ENCODE measurements at places on chromosomes 2 and 18. TPM values are rescaled to one million over a fixed set of nuclear protein-coding genes. Genes with fewer than 3 reads are reported as not detected.

- no peak for DNase-seq
These were observed 47.8 kb downstream of the CYP27C1 start for GRCh38 chr2:127172306-127172705.

GRCh38 chr18:35624146-35624545, 42.6 kb downstream of the GALNT1 start:
- DNase-seq = no peak

DNA sequence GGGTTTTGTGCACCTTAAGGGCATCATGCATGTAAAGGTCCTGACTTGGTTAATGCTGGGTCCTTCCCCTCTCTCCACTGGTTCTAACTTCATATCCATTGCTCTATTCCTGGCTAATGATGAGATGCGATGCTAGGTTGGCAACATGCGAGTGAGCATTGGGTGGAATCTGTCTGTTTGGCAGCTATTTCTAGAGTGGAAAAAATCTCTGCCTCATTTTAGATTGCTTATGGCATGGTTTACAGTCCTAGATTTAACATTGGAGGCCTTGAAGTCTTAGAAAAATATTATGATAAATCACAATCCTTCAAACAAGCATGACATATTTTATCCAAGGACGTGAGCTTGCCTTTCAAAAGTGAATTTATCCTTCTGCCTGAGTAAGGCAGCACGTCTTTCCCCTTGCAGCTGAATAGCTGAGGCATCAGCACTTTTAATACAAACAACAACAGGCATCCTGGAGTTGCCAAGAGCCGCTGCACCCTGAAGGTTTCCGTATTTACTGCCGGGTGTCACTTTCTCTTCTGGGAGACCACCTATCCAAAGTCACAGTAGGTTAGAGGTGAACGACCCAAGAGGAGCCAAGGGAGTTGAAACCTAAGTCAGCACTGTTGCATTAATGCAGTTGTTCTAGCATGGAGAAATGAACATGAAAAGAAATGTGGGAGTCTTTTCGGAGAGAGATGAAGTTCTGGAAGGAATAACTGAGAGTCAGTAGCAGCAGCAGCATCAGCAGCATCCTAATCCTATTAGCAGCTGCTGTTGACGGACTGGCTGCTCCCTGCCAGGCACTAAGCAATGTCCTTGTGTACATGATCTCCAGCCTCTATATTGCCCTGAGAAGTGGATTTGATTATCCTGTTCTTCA, 78.4 kb downstream of the MAPK4 start:
- DNase-seq = no peak

GRCh38 chr18:62206593-62206992, 19.5 kb downstream of the RELCH start:
- DNase-seq = no peak

GRCh38 chr2:47360927-47361326, 42.0 kb upstream of the MSH2 start:
- no peak for DNase-seq

BOLL gene
- total RNA-seq = not detected

GRCh38 chr2:79009388-79009787, 16.1 kb upstream of the REG3G start:
- no peak for DNase-seq

DNA sequence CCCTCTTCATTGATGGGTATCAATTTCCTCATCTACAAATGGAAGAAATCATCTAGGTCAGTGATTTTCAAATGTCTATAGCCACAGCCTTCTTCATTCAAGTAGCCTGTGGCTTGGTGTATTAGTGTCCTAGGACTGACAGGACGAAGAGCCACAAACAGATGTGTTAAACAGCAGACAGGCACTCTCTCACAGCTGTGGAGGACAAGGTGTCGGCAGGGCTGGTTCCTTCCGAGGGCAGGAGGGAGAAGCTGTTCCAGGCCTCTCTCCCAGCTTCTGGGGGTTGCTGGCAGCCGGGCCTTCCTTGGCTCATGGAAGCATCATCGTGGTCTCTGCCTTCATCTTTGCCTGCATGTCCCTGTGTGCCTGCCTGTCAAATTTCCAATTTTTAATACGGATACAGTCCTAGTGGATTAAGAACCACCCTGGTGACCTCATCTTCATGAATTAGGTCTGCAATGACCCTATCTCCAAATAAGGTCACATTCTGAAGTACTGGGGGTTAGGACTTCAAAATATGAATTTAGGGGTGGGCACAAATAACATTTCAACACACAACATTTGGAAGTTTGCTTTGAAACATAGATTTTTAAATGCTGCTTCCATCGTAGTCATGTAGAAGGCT, 86.5 kb downstream of the PTGR3 start:
- DNase-seq = peak; percentile 36

DNA sequence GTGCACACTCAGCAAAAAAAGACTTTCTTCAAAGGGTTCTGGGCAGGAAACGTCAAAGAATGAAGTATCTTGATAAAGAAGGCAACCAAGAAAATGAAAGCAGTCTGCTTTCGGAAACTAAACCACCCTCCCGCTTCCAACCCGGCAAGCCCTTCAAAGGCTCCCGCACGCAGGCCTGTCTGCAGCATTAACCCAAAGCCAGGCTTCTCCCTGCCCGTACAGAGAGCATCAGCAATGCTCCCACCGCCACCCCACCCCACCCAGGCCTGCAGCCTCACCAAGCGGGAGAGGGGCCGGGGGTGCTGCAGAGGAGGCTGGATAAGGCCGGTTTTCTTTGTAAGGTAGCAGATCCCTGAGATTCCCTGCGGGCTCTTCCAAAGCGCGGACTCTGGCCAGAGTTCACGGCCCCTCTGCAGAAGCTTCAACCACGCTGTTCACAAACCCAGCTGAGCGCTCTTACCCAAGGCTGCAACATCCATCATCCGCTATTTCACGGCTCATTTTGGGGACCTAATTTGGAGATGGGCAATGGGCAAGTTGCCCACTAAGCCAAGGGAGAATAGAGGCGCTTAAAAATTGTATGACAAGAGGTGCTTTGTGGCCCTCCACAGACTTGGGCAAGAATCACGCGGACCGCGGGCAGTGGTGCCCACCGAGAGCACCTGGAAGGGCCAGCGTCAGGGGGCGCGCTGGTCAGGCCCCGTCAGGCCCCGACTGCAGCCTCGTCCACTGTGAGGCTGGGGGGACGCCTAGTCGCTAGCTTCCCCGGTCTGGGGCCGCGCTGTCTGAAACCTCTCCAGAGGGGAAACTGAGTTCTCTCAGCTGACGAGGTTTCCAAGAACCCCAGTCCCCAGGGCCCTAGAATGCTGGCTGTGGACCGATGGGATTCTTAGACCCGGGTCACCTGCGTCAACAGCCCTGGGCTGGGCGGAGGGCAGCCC, 225.4 kb upstream of the ID2 start:
- no peak for DNase-seq

GRCh38 chr2:77102927-77103326, 419.2 kb downstream of the LRRTM4 start:
- no peak for DNase-seq

DNA sequence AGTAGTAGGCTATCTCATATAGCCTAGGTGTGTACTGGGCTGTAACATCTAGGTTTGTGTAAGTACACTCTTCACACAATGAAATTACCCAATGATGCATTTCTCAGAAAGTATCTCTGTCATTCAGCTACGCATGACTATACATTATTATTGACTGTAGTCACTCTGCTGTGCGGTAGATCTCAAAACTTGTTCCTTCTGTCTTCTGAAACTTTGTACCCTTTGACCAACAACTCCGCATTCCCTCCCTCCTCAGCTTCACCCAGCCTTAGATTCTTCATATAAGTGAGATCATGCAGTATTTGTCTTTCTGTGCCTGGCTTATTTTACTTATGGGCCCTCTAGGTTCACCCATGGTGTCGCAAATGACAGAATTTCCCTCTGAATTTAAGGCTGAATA, 49.0 kb downstream of the TAF1B start:
- DNase-seq = no peak

RAB10 gene
- 94.6 TPM for total RNA-seq

DNA sequence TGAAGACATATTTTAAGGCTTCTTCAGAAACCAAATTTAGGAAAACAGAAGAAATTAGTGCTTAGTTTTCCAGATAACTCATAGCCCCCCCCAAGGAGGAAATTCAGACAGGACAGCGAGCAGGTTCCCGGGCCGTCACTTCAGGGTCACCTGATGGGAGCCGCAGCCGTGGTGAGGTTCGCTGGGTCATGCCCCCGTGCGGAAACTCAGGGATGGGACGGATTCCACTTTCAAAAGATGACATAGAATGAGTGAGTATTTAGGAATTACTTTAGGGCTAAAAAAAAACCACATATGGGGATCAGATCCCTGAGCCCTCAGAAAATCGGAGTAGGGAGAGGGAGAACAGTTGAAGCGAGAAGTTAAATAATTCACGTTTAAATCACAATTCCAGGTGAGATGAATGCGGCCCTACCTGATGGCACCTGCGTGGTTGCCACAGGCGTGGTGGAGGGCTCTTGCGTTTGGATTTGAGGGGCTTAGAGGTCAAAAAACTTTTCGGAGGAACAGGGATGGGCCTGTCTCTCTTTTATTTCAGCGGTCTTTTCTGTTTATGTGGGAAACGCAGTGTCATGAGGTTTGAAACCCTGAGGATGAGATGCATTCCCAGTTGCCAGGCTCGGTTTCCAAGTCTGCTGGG, 114.4 kb downstream of the NFATC1 start:
- peak; percentile 54 for DNase-seq
